ENCODE measurements at places on chromosomes 3 and 15.

- DNase-seq = no peak
Observed at GRCh38 chr15:27486683-27487647, 516.0 kb downstream of the GABRG3 start.

- peak; percentile 46 for DNase-seq
Observed at GRCh38 chr15:101156509-101157159, 95.2 kb downstream of the CHSY1 start.

- peak; percentile 91 for DNase-seq
Observed at GRCh38 chr15:66603301-66604179, 37.7 kb upstream of the LCTL start.

DNA sequence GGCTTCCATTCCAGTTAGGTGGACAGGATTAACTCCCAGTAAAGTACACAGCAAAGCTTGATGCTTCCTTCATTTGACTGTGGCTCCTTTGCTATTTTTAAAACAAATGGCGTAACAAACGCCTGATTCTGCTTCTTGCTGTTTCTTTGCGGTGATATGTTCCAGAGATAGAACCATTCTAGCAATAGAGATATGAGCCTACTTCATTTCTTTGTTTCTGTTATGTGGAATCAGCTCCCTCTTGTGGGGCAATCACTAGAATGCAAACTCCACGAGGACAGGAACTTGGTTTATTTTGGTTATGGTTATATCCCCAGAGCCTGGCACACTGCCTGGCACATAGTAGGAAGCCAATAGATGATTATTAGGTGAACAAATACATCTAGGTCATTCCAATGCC is 122.6 kb upstream of the SLC6A11 start:
- DNase-seq = no peak

DNA sequence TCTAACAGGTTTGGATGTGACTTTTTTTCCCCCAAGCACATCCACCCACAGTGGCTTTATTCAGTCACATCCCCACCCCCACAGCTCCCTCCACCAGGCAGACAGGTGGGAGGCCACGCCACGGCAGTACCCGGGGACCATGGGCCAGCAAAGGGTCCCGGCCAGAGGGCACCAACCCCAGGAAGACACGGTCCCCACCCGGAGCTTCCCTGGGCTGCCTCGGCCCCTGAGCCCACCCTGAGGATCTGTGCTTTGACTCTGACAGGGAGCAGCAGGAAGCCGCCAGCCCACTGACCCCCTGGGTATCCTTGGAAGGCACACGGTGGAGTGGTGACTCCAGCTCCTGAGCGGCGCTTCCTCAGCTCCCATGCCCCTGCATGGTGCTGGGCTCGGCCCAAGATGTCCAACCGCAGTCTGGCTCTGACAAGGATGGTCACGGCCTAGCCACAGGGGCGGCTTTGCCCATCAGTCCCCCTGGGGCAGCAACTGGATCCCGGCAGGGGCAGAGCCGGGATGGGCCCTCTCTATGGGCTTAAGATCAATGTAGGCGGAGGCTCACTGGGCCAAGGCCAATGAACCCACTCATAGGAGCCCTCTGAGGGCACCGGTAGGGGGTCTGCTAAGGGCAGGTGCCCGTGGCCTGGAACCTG is 66.2 kb upstream of the TTBK2 start:
- peak; percentile 62 for DNase-seq

DNA sequence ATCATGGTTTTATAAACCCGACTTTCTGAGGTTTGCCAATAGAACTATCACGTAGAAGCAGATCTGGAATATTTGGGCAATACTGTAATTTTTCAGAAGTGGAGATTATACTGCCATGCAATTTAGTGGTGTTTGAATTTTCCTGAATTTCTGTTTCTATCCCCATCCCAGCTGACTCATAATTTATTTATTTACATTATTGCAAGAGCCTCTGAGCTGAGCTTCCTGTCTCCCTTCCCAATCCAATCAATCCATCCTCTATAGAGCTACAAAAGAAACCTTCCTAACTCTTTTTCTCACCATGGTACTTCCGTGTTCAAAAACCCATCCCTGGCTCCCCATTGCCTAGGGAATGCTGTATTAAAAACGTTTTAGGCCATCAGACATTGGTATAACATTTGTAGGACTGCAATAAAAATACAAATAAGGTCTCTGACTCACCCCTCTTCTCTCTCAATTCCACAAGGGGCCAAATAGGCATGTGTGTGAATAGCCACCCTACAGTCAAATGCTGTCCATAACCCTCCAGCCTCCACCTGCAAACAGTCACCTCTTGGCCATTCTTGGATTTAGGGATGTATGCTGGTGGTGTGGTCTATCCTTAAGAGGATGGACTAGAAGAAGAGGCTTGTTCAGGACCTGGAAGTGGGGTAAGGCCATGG is 190.7 kb downstream of the CD47 start:
- no peak for DNase-seq

- peak; percentile 90 for DNase-seq
Observed at GRCh38 chr15:51077221-51078153, 17.2 kb downstream of the TNFAIP8L3 start.

DNA sequence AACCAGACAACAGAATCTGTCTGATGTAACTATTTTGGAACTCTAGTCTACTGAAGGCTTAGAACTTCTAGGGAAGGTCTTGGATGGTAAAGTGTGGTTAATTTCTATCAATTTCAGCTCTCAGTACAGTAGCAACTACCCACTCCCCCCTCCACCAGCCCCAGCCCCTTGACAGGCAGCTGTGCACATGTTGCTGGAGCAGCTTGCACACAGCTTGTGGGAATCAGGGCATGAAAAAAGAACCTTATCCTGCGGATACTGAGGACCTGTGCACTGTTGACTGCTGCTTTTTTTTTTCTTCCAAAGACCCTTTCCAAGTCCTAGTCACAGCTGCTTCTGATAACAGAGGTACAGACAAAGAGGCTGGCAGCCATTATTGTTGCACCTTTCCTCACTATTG is 81.5 kb upstream of the UBP1 start:
- no peak for DNase-seq

- no peak for DNase-seq
Observed at GRCh38 chr15:72800833-72801481, 17.4 kb upstream of the ADPGK start.

GRCh38 chr15:41233367-41233771 is 2.3 kb downstream of the CHP1 start:
- no peak for DNase-seq

DNA sequence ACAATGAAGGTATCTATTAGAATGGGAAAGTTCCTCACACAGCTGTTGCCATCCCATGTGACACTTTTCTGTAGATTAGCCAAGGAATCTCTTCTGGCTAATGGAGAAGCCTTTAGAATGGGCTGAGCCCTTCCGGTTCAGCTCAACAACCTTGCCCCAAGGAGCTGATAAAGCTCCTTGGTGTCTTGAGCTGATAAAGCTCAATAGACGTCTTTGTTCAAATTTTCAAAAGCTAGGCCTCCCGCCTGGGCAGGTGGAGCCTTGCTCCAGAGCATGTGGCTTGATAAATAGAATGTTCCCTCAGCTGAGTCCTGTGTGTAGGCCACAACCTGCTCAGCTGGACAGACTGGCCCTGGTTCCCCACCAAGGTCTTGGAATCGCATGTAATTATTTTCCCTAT is 7.2 kb upstream of the BNIP2 start:
- no peak for DNase-seq

DNA sequence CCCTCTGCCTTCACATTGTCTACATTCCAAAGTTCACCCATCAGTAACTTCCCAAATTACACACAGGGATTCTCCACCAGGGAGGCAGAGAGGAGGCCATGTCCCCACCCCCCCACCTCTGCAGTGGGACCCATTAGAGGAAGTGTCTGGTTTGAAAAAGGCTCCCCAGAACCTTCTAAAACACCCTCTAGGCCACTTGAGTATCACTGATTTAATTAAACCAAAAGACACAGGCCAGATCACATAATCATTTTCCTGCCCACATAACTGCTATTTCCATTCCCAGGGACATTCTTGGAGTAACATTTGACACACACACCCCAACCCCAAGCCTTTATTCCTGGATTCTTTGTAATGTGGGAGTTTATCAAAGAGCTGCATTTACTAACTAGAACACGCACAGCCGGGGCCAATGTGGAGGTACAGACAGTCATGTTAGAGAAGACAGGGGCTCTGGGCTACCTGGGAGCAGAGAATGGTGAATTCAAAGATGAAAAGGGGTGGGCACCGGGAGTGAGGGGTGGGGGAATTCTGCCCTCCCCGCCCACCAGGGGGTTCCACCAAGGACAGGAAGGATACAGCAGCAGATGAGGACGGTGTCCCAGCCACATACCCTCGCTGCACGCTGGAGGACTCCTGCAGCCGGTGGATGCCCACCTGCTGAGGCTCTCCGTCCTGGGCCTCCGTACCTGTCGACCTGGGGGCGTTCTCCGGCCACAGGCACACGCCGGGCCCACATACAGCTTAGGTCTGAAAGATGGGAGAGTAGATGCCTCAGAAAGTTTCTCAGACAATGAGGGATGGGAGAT is 201.4 kb upstream of the CTNNB1 start:
- no peak for DNase-seq

GRCh38 chr3:5607581-5607980 is 420.1 kb downstream of the EDEM1 start:
- DNase-seq = no peak

GRCh38 chr3:117696851-117697407 is 987.4 kb downstream of the TUSC7 start:
- no peak for DNase-seq
